NB4 (cell line): ENCODE measurements at places on chromosomes 12 and 14.

DNA sequence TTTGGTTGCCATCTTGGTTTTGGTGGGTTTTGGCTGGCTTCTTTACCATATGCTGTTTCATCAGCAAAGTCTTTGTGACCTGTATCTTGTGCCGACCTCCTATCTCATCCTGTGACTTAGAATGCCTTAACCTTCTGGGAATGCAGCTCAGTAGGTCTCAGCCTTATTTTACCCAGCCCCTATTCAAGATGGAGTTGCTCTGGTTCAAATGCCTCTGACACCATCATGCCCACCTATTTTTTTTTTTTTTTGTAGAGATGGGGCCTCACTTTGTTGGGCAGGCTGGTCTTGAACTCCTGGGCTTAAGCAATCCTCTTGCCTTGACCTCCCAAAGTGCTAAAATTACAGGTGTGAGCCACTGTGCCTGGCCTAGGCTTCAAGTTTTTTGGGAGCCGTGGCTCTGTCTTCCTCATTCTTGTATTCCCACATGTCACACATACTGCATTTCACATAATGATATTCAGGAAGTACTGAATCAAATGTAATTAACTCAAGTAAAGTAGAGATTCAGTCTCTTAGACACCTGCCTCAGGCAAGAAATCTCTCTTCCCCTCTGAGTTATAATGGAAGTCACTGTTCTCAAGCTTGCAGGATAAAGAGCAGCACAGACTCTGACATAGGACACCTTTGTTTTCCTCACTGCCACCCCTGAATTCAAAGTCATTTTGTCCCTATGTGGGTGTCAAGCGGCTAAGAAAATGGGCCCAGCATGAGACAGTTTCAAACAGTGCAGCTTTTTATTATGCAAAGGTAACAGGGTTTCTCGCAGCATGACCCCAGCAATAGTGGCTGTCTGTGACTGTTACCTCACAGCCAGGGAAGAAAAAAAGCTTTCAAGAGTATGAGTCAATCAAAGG lies 159.0 kb downstream of the PTPN11 start:
- no peak for DNase-seq

- DNase-seq = peak; percentile 96
These were observed 18.6 kb downstream of the DUSP6 start for GRCh38 chr12:89333564-89334252.

GRCh38 chr12:68967046-68967445 lies 34.1 kb upstream of the CPM start:
- DNase-seq = no peak

DNA sequence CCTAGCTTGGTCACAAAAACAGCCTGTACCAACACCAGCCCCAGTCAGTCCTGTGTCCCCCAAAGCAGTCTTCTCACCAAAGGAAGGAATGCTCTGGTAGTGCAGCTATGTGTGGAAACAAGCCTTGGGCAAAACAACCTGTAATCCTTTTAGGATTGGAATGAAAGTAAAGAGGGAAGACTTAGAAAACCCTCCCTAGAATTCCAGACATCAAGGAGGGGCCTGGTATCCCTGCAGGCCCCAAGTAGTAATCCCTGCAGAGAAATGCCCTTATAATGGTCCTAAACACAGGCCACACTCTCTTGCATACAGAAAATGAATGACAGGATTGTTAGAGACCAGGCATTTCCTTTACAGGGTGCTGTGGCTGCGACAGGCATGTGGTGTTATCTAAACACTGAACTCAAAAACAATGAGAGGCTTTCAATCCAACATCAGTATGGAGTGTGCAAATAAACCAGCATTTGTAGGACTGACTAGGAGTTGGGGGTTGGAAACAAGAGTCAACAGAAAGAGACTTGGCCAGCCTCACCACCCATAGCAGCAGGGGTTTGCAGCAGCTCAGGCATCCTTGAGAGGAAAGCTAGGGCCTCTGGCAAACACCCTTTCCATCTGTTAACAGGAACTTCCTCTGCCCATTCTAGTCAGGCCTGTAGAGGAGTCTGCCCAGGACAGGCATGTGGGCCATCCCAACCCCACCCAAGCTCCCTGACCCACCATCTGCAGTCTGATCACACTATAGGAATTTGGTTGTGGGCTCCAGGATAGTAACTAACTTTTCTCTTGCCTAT lies 59.1 kb downstream of the DCAF5 start:
- no peak for DNase-seq

DNA sequence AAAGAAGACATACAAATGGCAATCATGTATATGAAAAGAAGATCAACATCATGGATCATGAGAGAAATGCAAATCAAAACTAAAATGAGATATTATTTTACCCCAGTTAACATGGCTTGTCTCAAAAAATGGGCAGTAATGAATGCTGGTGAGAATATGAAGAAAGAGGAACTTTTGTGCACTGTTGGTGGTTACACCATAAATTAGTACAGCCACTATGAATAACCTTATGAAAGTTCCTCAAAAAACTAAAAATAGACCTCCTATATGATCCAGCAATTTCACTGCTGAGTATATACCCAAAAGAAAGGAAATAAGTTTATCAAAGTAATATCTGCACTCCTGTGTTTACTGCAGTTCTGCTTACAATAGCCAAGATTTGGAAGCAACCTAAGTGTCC lies 151.7 kb downstream of the PDZRN4 start:
- peak; percentile 78 for DNase-seq
